Stimulated activated CD4-positive, alpha-beta T cell treated with anti-CD3 and anti-CD28 coated beads, Interleukin-2, amount 100 ng/mL, for 24 hours (primary cell): ENCODE measurements at places on chromosomes 3 and 15.

- DNase-seq = no peak
Observed at GRCh38 chr15:63318344-63318743, 40.9 kb downstream of the APH1B start.

GRCh38 chr15:79724312-79724711, 172.5 kb downstream of the MTHFS start:
- DNase-seq = no peak

GRCh38 chr3:128917291-128917690, 37.9 kb downstream of the ACAD9 start:
- DNase-seq = no peak

DNA sequence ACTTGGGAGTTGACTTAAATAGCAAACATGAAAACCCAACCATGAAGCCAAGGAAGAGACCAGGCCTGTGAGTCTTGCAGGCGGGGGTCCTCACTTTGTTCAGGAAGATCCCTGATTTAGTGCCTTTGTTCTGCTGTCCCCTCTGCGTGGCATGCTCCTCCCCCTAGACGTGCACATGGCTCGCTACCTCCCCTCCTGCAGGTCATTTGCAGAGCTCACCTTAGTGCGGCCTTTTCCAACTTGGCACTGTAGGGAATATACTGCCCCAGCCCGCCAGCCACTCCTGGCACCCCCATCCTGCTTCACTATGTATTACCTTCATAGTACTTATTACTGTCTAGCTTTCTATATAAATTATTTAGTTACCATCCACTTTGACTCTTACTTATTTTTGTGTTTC, 18.3 kb downstream of the GXYLT2 start:
- DNase-seq = no peak

DNA sequence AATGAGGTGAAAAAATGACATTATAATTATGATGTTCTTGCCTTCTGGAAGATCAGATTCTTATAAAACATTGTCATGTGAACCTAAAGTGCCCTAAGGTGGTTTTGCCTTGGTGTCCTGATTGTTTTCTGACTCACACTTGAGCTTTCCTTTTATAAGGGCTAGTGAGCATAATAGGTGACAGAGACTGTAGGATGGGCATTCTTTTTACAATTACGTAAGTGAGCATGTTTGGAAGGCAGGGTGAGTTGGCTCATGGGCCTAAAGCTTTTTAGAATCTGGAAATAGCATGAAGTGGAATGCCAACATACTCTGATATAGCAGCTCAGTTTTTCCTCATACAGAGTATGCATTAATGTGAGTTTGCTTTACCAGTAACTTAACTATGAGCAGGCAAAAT, 41.2 kb downstream of the CRYBG3 start:
- no peak for DNase-seq

- DNase-seq = no peak
Observed at GRCh38 chr15:70664494-70664893, 98.9 kb downstream of the UACA start.

GRCh38 chr3:6878731-6879130, 17.8 kb downstream of the GRM7 start:
- no peak for DNase-seq

GRCh38 chr3:73164622-73165021, 103.2 kb downstream of the EBLN2 start:
- DNase-seq = no peak

DNA sequence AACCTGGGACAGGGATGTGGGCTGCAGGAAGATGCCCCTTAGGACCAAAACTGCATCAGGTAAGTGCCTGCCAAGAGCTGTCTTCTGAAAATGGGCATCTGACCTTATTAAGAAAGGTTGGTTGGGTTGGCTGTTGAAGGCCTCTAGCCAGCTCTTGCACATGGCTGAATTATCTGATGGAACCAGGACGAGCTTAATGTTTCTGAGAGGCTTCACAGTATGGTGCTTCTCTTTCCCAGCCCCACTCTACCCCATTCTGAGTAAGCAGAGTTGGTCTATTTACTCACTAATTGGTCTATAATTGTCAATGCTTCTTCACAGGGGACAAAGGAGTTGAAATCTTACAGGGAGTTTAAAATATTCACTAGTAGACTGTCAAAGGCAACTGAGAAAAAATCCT, 48.4 kb downstream of the DTWD1 start:
- no peak for DNase-seq

GRCh38 chr3:170330366-170330765, 27.1 kb upstream of the SKIL start:
- no peak for DNase-seq

DNA sequence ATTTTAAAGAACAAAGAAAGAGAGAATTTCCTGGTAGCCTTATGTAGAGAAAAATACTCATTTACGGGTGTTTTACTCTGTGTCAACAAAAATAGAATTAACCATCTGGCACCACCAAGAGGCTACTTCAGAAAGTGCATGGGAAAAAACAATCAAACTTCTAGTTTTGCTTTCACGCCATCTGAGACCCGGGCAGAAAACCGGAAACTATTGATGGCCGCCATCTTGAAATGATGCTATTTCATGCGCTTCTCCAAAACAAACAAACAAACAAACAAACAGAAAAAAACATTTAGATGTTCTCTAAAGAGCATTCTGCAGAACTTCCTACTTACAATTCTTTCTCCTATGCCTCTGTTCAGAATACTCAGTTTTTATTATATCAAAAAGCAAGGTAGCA, 49.4 kb upstream of the SYNPR start:
- no peak for DNase-seq

GRCh38 chr3:28286595-28286994, 45.2 kb downstream of the CMC1 start:
- no peak for DNase-seq

DNA sequence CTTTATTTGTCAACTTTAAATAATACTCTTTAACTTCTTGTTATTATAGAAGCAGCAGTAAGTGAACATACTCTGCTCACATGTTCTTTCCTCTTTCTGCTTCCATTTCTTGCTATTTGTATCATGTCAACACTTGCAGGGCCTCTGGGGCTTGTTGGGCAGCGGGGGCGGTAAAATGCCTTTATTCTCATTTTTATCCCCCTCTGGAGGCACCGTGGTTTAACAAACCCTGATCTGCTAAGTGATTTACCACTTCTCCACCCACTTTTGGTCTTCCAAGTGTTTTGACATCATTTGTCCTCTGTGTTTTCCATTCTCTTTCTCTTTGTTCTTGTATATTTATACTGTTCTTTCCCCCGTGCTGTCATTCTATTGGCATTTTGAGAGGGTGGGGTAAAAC, 33.9 kb downstream of the SCN10A start:
- DNase-seq = no peak

DNA sequence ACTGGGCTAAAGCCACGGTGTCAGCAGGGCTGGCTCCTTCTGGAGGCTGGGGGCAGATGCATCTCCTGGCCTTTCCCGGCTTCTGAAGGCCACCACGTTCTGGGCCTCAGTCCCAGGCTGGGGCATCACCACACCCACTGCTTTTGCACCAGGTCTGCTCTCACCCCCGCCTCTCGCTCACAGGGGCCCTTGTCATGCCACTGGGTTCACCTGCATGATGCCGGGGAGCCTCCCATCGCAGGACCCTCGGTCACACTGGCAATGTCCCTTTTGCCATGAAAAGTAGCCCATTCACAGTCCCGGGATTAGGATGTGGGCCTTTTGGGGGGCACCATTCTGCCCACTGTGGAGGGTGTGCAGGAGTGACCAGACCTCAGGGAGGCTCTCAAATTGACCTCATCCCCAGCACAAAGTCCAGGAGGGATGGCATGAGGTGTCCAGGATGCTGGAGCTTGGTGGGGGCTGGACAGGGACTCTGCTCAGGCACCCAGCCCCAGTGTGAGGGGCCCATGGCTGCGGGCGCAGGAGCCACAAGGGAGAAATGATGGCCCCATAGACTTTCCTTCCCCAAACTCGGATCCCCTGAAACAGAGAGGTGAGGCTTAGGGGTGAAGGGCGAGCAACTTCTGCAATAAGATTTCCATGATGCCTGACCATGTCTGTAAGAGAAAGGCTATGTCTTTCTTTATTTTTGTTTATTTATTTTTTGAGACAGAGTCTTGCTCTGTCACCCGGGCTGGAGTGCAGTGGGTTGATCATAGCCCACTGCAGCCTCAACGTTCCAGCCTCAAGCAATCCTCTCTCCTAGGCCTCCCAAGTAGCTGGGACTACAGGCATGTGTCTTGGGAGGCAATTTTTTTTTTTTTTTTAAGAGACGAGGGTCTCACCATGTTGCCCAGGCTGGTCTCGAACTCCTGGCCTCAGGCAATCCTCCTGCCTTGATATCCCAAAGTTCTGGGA, 189.1 kb downstream of the GOLGA6L6 start:
- DNase-seq = no peak

DNA sequence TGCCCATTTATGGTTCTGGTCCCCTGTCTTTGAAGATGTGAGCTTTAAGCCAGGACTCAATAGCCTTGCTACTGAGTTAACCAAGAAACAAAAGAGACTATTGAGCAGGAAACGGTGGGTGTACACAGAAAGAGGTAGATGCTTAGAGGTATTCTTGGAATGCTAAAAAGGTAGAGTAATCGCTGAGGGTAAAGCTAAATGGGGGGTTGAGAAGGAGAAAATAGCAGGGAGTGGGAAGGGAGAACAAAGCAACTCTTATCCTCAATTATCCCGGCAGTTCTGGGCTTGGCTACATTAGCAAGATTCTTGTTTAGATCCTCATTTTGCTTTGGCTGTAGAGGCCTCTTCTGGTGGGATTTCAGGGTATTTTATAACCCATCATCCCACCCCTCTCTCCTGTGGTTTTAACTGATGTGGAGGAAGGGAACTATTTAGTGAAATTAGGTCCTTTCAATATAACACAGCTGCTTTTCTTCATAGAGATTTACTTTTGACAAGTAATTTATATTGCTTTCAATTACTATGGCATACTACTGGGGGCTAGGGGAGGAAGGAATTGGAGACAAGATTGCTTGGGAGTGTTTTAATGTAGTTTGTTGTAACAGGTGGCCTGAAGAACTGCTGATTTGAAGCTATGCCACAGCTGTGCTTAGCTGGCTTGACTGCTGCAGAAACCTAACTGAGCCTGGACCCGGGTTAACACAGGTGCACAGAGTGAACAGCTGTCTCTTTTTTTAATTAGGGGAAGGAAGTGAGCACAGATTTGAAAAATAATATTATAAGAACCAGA, 234.3 kb upstream of the CCDC54 start:
- no peak for DNase-seq

DNA sequence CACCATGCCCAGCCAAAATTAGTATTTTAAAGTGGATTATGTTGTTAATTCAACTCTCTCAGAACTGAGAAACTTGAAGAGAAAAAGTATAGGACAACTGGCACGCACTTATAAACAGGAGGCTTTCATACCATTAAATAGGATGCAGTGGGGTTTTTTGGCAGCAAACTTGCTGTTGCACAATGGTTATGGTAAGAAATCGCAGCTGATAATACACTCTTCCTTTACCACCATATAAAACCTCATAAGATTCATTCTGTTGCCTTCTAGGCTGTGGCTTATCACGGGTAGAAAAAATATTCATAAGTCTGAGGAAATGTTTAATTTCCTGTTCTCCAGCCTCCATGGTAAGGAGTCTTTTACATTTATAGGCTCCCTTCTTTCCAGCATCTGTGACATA, 95.3 kb downstream of the TMCO5A start:
- DNase-seq = no peak

- DNase-seq = no peak
Observed at GRCh38 chr15:33089878-33090757, 104.4 kb downstream of the FMN1 start.

GRCh38 chr3:149448331-149448831, 26.1 kb upstream of the TM4SF4 start:
- no peak for DNase-seq

- DNase-seq = no peak
Observed at GRCh38 chr3:80535286-80535685, 767.5 kb upstream of the ROBO1 start.

DNA sequence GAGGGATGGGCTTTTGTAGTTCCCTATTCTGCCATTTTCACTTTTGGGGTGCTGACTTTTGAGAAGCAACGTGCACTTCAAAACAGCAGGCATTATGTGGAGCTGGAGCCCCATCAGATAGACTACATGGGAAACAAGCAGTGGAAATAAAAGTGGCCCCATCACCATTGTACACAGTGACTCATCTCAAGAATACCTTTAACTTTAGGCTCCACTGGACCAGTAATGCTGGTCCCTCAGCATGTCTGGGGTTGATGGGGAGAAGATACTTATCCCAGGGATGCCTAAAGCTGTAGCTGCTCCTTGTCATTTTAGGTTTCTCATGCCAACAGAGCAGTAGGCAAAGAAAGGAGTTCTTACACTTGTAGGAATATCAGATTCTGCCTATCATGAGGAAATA, 45.0 kb downstream of the LSM3 start:
- no peak for DNase-seq

DNA sequence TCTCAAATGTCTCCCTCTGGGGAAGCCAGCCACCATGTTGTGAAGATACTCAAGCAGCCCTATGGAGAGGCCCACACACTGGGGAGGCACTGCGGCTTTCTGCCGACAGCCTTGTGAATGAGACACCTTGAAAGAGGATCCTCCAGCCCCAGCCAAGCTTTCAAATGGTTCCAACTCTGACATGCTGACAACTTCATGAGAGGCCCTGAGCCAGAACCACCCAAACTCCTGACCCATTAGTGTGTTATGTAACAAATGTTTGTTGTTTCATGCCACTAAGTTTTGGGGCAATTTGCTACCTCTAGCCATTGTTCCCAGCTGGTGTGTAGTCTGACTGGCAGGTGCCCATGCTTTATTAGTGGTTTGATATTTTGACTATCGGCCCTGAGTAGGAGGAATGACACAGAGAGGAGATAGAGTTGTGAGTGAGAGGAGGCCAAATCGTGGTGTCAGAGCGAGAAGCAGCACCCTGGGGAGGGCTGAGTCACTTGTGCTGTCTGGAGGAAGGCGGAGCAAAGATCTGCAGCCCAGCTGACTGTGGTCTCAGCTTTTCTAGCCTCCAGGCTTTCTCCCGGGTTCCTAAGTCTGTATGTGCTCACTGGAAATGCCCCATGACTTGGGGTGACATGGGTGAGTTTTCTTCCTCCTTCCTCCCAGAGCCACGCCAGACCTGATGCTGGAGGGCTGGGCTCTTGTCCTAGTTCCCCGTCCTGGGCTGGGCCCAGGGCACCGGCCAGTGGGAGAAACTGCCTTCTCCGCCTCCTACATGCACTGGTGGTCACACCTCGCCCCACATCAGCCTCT, 56.7 kb upstream of the BLM start:
- peak; percentile 76 for DNase-seq

DNA sequence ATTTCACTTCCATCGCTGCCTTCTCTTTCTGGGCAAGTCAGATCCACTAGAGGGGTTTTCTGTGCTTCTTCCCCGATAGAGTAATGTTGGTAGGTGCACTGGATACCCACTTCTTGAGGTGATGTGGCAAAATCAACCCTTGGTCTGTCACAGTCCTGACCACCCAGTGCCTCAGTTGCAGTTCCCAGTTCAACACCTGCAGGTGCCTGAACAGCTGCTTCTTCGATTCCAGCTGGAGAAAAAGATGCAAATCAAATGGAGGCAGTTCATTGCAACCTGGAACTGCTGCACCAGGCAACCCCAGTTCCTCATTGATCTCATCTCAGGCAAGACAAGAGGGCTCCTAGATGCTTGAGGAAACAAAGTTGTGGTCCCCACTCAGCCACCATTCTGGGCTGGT, 186.6 kb downstream of the UBE2E2 start:
- no peak for DNase-seq

- DNase-seq = no peak
Observed at GRCh38 chr3:171357721-171358120, 102.5 kb downstream of the TNIK start.
